ENCODE measurements at places on chromosomes 11 and 22. TPM values are rescaled to one million over a fixed set of nuclear protein-coding genes. Genes with fewer than 3 reads are reported as not detected.
A peak's percentile ranks its signal among the peaks of the same experiment; 100 is the strongest.

Gene ACTN3
- not detected for total RNA-seq

Gene TBX10
- total RNA-seq, result not detected

Gene MAPK12
- total RNA-seq, result 10.4 TPM

Gene OR4D5
- total RNA-seq, result not detected

Gene TMEM80
- 10.3 TPM for total RNA-seq

Gene OR5P2
- total RNA-seq, result 0.83 TPM

Gene OR5F1
- total RNA-seq, result not detected

DNA sequence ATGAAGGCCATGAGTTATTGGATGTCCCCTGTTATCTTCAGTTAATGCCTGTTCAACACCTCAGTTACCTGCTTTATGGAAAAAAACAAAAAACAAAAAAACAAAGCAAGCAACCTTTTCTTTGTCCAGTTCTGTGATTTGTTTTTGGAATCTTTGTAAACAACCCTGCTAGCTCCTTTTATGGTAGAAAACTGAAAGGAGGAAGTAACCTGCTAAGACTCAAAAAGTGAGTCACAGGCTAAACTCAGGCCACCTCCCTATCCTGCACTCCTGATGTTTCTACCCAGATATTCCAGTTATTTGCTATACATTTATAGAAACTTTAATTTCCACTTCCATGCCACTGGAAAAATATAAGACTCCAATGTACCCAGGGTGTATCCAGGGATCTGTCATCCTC, 20.6 kb upstream of the TLCD5 start:
- DNase-seq, result no peak

DNA sequence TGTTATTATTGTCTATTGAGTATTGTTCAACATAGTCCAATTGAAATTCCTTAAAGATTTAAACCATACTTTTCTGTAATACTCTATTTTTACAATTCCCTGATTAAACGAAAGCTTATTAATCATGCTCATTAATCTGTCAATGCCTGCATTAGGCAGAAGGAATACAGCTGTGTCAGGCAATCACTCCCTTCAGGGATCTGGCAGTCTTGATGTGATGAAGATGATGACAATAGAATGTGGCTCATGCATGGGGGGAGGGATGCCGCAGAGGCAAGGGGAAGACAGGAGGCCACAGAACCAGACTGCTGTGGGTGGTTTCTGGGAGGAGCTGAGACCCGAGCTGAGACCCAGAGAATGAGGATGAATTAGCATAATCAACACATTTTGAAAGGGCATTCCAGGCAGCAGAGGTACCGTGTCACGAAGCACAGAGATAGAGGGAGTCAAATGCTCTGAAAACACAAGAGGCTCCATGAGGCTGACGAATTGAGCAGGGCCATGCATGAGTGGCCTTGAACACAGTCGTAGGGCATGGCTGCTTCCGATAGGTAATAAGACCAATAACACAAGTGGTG, 1075.5 kb downstream of the OPCML start:
- DNase-seq, result no peak

DNA sequence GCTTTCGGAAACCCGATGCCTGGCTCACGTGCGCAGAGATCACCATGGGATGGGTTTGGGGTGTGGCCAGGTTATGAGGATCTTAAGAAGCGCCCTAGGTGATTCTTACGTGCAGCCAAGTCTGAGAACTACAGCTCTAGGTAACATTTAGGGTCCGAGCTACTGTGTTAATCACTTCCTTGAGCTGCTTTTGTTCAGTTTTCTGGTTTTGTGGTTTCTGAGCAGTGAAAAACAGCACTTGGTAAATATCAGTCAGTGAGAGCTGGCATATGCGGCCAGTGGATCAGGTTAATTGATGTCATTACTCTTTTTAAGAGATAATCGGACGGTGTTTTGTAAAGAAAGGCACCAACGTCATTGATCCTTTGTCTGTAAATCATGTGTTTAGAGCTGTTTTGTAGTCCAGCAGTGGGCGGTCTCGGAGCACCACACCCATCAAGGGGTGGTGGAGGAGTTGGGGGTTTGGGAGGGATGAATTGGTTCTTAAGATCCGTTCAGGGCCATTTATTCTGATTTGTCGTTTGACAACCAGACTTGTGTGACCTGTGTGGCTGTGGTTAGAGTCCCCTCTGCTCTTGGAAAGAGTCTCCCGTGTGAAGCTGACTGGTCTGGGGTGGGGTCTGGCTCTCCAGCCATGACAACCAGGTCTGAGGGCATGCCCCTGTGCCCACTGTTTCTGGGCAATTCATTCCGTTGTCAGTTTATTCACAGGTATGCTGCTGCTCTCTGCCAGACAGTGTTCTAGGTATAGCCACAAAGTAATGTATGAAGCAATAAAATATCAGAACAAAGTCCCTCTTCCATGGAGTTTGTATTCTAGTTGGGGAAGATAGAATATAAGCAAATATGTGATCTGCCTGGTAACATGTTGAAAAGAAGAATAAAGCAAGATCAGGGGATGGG, 61.9 kb upstream of the SORL1-AS1 start:
- no peak for DNase-seq

DNA sequence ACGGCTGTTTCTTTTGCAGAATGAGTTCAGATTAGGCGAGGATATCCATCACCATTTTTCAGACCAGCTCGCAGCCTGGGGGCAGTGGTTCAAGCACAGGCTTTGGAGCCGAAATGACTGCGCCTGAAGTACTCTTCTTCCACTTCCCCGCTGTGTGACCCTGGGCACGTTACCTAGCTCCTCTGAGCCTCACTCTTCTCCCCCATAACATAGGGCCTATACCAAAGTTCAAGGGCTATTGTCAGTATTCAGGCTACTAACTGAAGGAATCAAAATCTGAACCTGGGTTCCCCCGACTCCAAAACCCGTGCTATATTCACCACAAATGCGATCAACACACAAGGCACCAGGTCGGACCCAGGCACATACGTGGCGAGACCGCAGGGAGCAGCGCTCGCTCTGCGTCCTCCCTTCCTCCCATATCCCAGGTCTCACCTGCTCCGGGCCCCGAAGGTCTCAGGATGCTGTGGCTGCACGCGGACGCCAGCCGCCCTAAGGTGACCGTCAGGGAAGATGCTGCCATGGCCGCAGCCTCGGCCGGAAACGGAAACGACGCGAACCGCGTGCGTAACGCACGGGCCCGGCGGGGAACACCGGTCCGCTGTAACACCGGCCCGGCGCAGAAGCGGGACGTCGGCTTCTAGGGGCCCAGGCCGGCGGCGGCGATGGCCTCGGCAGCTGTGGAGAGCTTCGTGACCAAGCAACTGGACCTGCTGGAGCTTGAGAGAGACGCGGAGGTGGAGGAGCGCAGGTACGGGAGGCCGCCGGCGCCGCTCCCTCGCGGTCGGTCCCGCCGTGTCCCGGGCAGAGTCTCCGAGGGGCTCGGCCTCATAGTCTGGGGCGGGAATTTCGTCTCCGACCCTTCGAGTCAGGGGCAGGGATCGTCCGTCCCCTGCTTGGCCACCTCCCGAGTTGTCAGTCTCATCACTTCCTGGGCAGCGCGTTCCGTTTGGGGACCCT, at the start of the genes IGHMBP2 and MRPL21:
Gene IGHMBP2 (plus strand): TSS at position 604 of the 960 bp plus-strand sequence. CDS start 62 bp downstream, at position 666.
Gene MRPL21 (minus strand): TSS at position 545 of the 960 bp plus-strand sequence. CDS start 22 bp downstream, at position 523.
- DNase-seq, result peak; percentile 92

Gene SLC25A22
- 38.2 TPM for total RNA-seq

Gene MIAT
- 5.0 TPM for total RNA-seq

GRCh38 chr11:100545970-100546369, 141.1 kb upstream of the ARHGAP42 start:
- no peak for DNase-seq

GRCh38 chr11:30762188-30762587, 176.0 kb upstream of the MPPED2 start:
- no peak for DNase-seq

GRCh38 chr11:79702303-79702702, 261.5 kb upstream of the TENM4 start:
- no peak for DNase-seq

Gene OR52E6
- not detected for total RNA-seq

- DNase-seq, result peak; percentile 97
These were observed at the start of gene FTH1 for GRCh38 chr11:61967116-61967923. FTH1 (minus strand) TSS chr11:61967634; CDS start chr11:61967425, 209 bp downstream.

Gene OR52I2
- not detected for total RNA-seq

DNA sequence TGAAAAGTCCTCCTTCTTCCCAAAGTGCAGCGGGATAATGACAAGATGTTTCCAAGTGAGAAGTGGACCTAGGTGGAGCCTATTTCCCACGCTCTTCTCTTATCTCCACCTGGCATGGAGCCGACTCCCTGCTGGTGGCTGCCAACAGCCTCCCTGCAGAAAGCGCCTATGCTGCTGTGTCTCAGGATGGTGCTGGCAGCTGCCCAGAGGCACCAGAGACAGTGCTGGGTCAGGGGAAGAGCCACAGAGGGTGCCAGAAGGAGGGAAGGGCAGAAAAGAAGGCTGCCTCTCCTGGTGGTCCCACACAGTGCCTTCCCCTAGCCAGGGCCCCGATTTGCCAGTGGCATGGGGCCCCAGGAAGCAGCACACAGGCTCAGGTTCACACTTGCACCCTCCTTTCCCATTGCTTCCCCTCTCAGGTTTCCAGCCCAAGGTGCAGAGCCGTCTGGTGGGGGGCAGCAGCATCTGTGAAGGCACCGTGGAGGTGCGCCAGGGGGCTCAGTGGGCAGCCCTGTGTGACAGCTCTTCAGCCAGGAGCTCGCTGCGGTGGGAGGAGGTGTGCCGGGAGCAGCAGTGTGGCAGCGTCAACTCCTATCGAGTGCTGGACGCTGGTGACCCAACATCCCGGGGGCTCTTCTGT, 19.0 kb downstream of the CD5 start:
- no peak for DNase-seq

- no peak for DNase-seq
These were observed 32.2 kb downstream of the ARAP1 start for GRCh38 chr11:72720047-72720446.

Gene RAPSN
- total RNA-seq, result 1.5 TPM

Gene SYT12
- total RNA-seq, result not detected

DNA sequence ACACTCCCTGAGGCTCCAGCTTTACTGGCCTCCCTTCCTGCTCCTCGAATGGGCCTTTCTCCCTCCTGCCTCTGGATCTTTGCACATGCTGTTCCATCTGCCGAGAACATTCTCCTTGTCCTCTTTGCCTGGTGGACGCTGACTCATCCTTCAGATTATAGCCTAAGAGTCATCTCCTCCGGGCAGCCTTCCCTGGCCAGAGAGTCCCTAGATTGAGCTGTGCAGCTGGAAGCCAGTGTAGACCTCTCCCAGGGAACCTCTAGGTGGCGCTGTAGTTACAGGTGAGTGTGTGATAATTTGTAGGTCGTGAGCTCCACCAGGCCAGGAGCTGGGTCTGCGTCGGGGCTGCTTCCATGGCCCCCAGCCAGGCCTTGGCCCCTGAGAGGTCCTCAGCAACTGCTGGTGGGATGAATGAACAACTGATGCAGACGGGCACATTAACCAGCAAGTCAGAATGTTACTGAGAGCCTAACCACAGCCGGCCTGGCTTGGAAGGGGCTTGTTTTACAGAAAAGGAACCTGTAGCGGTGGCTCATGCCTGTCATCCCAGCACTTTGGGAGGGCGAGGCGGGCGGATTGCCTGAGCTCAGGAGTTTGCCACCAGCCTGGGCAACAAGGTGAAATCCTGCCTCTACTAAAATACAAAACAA, 8.7 kb downstream of the PNPLA5 start:
- peak; percentile 41 for DNase-seq

DNA sequence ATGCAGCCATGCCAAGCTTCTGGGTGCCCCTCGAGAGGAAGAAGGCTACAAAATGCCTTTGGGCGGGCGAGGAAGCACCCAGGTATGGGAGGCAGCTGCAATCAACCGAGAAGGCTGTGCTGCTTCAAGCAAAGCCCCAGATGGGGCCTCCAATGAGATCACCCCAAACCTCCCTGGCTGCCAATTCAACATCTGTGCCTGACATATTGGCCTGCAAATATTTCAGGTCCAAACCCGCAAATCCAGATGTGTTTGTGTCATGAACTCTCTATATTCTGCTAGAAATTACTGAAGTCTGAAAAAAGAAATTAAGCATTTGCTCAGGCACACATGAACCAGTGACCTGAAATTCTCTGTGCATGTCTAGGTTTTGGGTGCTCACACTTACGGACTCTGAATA, 78.8 kb upstream of the RCN1 start:
- no peak for DNase-seq

DNA sequence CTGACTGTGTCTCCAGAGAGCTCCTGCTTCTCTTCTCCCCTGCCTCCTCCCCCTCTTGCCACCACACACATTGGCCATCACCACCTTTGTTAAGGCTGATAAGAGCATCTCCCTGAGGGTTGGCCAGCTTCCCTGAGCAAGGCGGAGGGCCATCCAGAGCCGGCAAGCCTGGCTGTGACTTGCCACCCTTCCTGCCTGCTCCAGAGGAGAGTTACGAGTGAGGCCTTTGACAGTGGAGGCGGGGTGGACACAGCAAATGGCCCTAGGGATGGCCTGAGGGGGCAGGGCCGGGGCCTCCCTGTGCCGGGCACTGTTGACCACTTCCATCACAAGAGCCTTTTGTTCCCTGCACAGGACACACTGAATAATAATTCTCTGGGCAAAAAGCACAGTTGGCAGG, 5.4 kb downstream of the FREY1 start:
- no peak for DNase-seq

Measured in lung (tissue), 17 donors.